NCI-H524 treated with DMSO at 0.1 percent for 48 hours (cell line): ENCODE measurements at places on chromosomes 3 and 15.

DNA sequence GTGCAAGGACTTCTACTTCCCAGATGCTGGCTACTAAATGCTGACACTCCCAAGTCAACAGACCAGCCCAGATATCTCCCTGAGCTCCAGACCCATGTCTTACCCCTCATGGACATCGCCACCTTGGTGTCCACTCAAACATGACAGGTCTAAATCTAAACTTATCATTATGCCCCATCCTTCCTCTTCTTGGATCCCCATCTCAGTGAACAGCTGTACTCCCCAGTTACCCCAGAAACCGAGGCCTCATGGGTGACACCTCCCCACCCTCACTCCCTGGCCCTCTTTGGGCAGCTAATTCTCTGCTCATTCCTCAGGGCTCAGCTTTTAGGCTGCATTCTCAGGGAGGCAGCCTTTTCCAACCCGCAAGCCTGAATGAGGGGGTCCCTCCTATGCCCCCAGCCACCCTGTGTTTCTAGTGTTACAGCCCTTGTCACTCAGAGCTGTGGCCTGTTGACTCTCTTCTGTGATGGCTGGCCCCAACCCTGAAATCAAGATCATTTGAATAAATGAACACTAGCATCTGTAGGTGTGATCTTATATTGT is 5.4 kb downstream of the EHD4 start:
- no peak for DNase-seq

DNA sequence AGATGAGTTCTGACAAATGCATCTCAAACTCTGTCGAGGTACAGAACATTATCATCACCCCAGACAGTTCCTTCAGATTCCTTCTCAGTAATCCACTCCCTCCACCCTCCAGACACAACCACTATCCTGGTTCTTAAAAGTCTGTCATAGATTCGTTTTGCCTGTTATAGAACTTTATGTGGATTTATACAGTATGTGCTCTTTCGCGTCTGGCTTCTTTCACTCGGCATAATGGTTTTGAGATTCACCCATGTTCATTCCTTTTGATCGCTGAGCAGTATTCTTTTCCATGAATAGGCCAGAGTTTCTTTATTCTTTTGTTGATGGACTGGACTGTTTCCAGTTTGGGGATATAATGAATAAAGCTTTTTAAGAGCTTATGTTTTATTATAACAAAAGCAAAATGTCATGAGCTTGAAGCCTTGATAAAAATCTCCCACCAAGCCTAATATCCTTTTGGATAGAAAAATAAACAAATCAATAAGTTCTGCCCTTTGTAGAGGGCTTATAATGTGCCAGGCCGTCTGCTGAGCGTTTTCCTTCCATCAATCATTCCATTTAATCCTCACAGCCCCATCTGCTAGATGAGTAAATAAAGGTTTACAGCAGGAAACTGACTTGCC is 21.3 kb upstream of the RFTN1 start:
- peak; percentile 63 for DNase-seq

- DNase-seq, result no peak
Measured at GRCh38 chr15:54289590-54290136, 311.4 kb downstream of the UNC13C start.

DNA sequence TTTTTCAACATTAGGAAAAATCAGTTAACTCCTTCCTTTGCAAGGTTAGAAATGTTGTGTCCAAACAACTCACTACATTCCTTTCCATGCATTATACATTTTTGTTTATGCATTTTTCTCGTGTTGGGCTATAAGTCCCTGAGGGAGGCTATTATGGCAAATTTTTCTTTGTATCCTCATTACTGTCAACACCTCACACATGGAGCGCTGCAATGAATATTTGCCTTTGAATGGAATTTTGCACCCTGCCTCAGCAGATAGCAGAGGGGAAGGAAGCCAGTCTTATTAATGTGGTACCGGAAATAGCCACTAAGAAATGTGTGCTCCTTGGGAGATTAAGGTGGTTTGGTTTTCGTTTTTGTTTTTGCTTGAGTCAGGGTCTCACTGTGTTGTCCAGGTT is 134.7 kb downstream of the THSD4 start:
- no peak for DNase-seq

DNA sequence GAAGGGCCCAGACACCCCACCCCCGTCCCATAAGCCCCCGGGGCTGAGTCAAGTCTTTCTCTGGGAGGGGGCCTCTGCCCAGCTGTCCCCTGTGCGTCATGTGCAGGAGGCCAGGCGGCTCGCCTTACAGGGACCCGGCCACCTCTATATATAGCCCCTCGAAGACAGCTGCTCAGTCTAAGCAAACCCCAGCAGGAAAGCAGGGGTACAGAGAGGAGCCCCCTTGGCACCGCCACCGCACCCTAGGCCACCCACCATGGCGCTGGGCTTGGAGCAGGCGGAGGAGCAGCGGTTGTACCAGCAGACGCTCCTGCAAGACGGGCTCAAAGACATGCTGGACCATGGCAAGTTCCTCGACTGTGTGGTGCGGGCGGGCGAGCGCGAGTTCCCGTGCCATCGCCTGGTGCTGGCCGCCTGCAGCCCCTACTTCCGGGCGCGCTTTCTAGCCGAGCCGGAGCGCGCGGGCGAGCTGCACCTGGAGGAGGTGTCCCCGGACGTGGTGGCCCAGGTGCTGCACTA is at the start of gene KLHL40:
Gene KLHL40 (plus strand): TSS at position 175 of the 519 bp plus-strand sequence. CDS start 82 bp downstream, at position 257.
- DNase-seq, result no peak

DNA sequence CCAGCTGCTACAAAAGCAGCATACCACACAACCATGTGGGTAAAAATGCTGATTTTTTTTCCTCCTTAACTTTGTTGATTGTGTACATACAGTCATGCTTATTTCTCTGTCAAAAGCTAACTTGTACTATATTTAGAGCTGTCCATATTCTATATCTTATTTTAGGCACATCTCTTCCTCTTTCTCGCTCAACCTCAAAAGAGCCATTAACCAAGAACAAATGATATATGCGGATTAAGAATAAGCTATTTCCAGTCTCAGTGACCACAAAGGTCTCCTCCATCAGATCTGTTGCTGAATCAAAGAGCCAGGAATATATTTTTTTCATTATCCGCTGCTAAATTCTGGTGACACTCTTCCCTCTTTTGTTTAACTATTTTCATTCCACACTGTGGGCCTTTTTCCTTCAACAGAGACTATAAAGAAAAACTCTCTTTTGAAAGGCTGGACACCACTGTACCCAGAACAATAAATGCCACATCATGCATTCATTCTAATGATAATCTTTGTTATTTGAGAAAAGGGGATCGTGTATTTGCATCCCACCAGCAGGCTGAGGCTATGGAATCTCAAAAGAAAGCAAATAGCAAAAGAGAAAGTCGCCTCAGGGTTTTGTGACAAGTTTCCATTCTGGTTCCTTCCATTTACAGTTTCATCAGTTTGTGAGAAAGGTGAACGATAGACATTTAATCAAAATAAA is 8.0 kb downstream of the TMEM212 start:
- no peak for DNase-seq

DNA sequence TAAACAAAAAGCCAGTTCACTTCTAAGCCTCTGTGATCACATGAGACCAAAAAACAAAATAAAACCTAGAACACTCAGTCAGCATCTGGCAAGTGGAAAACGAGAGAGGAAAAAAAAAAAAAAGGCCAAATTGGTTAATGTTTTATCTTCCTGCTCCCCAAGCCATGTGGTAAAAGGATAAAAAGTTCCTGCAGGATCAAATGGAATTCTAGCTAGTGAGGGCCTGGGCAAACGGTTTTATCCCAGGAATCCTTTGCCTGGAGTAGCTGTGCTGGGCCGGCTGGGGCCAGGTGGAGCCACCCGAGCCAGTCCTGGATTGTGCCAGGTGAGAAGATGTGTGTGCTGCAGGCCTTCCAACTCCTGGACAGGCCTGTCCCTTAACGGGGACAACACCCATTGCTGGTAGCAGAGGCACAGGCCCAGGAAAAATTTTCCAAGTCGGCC is 13.2 kb downstream of the SMAD6 start:
- DNase-seq, result no peak

- no peak for DNase-seq
Measured at GRCh38 chr3:115876876-115877614, 253.7 kb downstream of the GAP43 start.

DNA sequence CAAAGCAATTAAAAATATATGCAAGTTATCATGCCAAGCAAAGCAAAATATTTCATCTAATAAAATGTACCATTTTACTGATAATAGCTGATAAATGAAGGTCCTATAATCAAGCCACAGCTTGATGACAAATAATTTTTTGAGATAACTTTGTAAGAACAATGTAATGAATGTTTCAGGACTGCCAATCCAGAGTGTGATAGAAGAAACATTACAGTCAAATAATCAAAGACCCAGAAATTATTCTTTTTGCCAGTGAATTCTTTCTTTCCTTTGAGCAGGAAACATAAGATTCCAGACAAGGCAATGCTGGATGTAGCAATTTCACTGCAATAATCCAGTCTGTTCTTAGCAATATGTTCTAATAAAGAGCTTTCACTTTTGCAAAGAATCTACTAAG is 556.1 kb downstream of the PLOD2 start:
- DNase-seq, result no peak

DNA sequence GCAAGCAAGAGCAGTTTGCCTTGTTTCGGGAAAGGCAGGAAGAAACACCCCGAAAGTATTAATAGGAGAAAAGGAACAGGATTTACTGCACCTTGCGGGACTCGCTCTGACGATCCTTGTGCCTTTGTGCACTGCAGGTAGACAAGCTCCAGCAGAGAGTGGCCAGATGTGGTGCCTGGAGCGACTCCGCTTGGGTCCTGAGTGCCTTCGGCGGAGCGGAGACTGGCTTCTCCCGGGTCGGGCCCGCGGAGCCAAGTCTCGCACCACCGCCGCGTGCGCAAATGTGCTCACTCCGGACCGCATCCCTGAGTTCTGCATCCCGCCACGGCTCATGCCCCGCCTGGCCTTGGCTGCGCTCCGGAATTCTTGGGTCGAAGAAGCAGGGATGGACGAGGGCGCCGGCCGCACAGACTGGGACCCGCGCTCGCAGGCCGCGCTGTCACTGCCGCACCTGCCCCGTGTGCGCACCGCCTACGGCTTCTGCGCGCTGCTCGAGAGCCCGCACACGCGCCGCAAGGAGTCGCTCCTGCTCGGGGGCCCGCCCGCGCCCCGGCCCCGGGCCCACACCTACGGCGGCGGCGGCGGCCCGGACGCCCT is 769 bp downstream of the C2CD4A start:
- DNase-seq, result no peak

DNA sequence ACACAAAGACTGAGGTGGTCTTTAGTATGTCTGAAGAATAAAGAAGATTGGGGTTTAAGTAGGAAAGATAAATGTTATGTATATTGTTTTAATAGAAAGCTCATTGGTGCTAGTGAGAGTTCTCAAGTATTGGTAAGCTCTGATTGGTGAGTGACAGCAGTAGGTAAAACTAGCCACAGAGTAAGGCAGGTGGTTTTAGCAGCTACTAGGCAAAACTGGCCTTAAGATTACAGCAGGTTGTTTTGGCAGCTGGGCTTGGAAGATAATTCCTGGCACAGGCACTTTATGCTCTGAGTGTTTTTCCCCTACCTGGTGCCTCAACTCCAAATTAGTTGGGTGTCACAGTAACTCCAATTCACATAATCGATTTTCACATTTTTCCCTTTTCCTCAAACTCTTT is 66.3 kb downstream of the STAG1 start:
- DNase-seq, result no peak

GRCh38 chr3:196284396-196284795 is 3.1 kb downstream of the PCYT1A start:
- no peak for DNase-seq

DNA sequence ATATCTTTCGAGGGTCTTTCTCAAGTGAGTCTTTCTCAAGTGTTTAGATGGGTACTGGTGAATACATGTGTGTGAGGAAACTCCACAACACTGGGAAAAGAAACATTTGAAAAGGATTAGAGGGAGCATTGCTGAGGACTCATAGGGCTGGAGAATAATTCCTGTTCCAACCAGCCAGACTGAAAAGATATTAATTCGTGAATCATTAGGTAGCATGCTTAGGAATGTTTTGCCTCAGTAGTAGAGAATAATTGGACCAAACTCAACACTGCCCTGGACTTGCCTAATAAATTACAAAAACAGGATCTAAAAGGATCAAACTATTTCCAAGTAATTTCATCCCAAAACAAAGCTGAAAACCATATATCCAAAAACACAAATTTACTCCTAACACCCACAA is 17.3 kb downstream of the PP2D1 start:
- no peak for DNase-seq

GRCh38 chr3:123305192-123305591 is 103.4 kb downstream of the SEC22A start:
- no peak for DNase-seq

- DNase-seq, result peak; percentile 48
Measured at GRCh38 chr3:165522386-165522785, 314.8 kb downstream of the BCHE start.

- no peak for DNase-seq
Measured at GRCh38 chr3:25604107-25604805, 60.5 kb downstream of the TOP2B start.

GRCh38 chr15:101731746-101732145 is 7.5 kb upstream of the TARS3 start:
- DNase-seq, result no peak

DNA sequence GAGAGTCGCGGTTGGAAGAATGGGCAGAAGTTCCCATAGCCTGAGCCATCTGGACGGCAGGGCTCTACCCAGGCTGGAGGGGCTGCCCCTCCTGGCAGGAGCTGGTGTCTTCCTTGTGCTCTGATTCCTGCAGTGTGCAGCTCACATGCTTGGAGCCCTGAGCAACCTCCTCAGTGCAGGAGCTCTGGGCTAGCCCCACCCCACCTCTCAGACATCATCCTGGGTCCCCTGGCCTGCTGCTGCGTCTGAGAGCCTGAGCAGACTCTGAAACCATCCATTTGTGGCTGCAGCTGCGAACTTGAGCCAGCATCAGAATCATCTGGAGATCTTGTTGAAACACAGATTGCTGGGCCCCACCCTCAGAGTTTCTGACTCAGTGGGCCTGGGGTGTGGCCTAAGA is 42.8 kb downstream of the POMGNT2 start:
- no peak for DNase-seq

DNA sequence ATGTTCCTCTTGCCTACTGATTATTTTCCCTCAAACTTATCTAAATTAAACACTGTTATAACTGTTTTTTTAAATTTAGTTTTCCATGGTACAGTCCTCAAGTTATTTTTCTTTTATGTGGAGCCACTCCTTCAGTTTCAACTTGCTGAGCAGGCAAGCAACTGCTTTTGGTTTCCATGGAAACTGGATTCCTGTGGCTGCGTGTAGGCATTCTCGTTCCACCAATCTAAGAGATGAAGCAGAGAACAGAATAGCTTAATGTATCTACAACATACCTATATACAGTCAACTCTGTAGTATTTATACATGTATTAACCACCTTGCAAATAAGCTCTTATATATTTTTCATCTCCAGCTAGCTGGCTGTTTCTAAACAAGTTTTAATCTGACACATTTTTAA is 25.8 kb upstream of the ANXA2 start:
- no peak for DNase-seq

- DNase-seq, result no peak
Measured at GRCh38 chr3:188154809-188155574, 1.0 kb downstream of the LPP start.

DNA sequence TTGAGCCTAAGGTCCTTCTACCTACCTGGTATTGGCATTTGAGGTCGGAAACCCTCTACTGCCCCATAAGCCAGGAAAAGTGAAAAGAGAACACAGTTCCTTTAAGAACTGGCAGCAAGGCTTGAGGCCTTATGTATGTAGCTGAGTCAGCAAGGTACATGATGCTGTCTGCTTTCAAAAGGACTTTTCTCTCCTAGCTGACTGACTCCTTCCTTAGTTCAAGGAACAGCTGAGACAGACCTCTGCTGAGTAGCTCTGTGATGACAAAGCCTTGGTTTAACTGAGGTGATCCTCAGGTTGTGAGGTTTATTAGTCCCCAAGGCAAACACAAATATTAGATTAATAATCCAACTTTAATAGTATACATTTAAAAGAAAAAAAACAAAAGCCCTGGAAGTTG is 45.8 kb downstream of the ADPGK start:
- DNase-seq, result no peak

- DNase-seq, result no peak
Measured at GRCh38 chr3:70771426-70772147, 459.1 kb upstream of the MDFIC2 start.
